ENCODE measurements at places on chromosomes 12 and 14. TPM values are rescaled to one million over a fixed set of nuclear protein-coding genes. Genes with fewer than 3 reads are reported as not detected.

The ISCU gene
- total RNA-seq: 212 TPM

The NDUFA12 gene
- 68.5 TPM for total RNA-seq

The BHLHE41 gene
- total RNA-seq: 0.42 TPM

The MUCL1 gene
- not detected for total RNA-seq

The GLIPR1 gene
- 132 TPM for total RNA-seq

The GALC gene
- total RNA-seq: 25.6 TPM

The PIK3C2G gene
- not detected for total RNA-seq

The LBHD2 gene
- not detected for total RNA-seq

- no peaks in the 10 kb centered on the region for H3K27me3 ChIP-seq
- H3K27ac ChIP-seq: no peak overlapping the region
- no peak overlapping the region for H3K4me3 ChIP-seq
- no peak for DNase-seq
These were observed 246.2 kb downstream of the SEC23A start for GRCh38 chr14:38856798-38857197.

DNA sequence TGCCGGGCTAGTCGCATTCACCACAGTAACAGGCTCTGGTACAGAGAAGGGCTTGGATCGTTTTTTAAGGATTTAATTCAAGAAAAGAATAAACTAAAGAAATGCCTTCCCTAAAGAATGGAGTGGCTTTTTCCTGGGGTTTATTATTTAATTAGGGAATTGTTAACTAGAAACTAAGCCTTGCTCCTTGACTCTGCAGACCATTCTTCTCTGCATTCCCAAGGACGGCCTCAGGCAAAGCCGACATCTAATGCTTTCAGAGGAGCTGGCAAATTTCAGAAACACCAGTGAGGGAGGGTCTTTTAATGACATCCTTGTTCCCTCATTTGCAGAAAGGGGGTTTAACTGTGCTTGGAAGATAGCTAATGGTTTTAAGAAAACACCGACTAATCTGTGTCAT is 174.0 kb downstream of the EGLN3 start:
- no peak for DNase-seq
- no peaks in the 10 kb centered on the region for H3K27me3 ChIP-seq
- H3K27ac ChIP-seq: no peak overlapping the region
- H3K36me3 ChIP-seq: no peaks in the 10 kb centered on the region
- no peak overlapping the region for H3K4me3 ChIP-seq
- H3K4me1 ChIP-seq: no peaks in the 10 kb centered on the region

DNA sequence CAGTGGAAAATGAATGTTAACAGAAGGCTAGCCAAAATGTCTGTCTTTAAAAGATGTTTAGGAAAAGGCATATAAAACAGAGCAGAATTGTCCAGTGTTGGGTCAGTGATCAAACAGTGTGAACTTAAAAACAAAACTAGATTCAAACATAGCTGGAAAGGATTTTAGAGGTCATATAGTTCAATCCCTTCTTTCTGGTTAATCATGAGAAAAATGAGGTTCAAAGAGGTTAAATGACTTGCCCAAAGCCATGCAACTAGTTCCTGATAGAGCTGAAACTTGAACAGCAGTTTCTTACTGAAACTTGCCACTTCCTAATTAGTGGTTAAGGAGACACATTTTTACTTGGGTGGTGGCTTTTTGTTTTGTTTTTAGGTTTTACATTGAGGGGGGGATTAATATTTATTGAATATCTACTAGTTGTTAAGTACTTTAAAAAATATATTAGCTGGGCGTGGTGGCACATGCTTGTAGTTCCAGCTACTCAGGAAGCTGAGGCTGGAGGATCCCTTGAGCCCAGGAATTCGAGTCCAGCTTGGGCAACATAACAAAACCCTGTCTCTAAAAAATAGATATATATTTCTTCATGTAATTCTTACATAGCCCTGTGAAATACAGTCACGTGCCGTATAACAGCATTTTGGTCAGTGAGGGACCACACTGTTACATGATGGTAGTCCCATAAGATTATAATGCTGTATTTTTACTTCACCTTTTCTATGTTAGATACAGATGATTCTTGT is 20.4 kb downstream of the ACVR1B start:
- peak overlapping the region; percentile 38 for H3K27ac ChIP-seq
- H3K4me3 ChIP-seq: peak overlapping the region; percentile 1
- H3K4me1 ChIP-seq: peaks cover 56% of the 10 kb centered on the region
- no peaks in the 10 kb centered on the region for H3K27me3 ChIP-seq
- no peaks in the 10 kb centered on the region for H3K36me3 ChIP-seq
- no peak for DNase-seq

DNA sequence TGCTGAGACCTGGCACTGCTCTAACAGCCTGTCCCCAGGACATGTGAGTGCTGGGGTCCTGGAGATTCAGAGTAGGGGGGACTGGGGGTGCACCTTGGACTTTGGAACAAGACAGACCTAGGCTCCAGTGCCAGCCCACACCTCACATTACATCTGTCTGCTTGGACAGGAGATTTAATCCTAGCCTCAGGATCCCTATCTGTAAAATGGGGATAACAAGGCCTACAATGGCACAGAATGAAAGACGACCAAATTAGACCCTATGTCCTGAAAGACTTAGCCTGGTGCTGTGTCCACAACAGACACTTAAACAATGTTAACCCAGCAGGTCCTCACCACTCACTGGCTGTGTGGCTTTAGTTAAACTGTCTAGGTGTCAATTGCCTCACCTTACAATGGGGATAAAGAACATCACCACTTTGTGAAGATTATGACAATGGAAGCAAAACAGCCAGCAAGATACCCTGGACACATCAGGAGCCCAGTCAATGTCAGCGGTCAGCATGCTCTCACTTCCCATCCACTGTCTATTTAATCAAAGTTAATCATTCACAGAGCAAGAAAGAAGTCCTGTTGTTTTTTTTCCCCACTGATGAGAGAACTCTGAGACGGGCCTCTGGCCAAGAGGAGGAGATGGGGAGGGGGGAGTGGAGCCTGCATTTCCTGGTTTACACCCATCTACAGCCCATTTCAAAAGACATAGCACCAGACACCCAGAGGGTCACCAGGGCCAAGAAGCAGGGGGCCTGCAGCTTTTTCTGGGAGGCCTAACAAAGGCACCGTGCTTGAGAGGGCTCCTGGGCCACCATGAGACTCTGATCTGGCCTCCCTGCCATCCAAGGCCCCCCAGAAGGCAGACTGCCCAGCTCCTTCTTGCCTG is 40.6 kb downstream of the ACTN1 start:
- peak overlapping the region; percentile 53 for H3K27ac ChIP-seq
- H3K36me3 ChIP-seq: no peaks in the 10 kb centered on the region
- peaks cover 76% of the 10 kb centered on the region for H3K4me1 ChIP-seq
- H3K27me3 ChIP-seq: no peaks in the 10 kb centered on the region

DNA sequence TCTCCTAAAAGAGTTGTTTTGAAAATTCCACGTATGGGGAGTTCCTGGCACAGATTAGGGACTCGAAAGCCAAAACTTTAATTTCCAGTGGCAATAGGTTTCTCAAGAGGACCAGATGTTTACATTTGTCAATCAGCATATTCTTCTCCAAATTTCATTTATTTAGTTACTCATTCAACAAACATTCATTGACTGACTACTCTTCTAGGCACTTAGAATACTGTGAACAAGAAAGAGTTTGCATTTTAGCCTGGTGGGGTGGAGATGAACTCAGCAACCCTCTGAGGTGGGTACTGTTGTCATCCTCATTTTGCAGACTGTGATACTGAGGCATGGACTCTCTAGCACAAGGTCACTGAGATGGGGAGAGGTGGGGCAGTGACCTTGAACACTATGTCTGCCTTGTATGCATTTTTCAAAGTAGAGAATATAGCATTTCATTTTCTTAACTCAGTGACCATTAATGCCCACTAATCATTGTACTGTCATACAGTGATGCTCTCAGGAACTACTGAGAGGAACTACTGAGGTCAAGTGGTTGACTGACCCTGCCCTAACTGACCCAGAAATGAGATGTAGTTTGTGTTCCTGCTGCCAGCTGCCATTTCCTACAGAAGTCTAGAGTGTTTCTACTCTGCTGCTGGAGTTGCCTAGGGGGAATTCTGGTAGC is 2.2 kb downstream of the L3HYPDH start:
- H3K4me1 ChIP-seq: peaks cover 20% of the 10 kb centered on the region
- H3K27me3 ChIP-seq: no peaks in the 10 kb centered on the region
- no peak overlapping the region for H3K4me3 ChIP-seq
